ENCODE measurements at places on chromosomes 1 and 21.
A peak's percentile ranks its signal among the peaks of the same experiment; 100 is the strongest.

DNA sequence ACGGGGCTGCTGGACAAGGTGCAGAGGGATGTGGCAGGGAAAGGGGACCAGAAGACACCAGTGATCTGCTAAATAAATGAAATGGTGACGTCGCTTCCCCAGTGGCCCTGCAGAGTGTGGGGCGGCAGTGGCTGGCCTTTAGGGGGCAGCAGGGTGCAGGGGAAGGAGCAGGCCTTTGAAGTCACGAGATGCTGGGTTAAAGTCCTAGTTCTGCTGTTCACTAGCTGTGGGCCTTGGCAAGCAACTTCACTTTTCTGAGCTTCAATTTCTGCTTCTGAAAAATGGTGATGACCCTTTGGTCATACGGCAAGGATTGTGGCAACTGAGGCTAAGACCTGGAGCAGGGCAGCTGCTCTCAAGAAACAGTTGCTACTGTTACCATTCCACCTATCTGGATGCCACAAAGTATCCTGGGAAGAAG, 9.2 kb upstream of the GALE start:
- peak; percentile 56 for DNase-seq

- no peak for DNase-seq
Measured at GRCh38 chr1:228961511-228961910, 226.2 kb downstream of the RHOU start.

DNA sequence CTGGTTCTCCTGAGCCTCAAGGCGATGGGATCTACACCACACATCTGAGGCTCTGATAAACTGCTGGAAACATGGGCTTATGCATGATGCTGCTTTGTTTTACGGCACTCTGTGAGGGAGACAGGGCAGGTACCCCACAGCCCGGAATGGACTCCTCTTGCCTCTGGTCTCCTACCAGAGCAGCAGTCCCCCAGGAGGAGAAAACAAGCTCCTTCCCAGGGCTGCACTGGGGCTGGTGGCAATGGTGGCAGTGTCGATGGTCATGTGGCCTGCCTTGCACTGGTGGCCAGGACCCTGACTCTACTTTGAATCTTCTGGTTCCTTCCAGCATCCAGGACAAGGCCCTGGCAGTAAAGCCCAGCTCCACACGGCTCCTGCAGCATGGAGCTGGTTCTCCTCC, 79.4 kb downstream of the TOMM20 start:
- DNase-seq, result no peak

DNA sequence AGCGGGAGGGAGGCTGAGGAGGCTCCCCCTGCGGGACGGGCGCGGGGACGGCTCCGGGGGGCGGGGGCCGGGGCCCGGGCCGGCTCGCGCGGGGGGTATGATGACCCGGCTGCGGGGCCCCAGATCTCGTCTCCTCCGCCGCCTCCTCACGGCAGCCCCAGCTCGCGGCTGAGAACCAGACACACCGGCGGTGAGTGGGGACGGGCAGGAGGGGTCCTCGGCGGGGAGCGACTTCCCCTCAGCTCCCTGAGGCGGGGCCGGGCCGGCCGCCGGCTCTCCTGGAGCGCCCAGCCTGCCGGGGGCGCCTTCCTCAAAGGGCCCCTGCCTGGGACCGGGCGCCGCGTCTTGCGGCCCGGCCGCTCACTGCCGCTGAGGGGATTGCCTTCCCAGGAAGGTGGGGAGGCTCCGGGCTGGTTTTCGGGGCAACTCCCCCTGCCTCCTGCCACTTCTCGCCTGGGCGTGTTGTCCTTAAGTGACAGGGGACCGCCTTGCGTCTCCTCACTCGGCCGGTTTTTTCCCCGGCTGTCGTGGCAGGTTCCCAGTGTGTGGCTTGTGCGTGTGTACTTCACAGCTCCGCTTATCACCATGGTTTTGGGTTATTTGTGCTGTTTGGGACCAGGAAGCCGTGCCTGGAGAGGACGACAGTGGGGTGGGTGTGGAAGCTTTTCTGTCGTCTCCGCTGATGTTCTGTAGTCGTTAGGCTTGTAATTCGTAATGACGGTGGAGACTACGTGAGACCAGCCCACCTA, 800 bp downstream of the HIPK1 start:
- no peak for DNase-seq

DNA sequence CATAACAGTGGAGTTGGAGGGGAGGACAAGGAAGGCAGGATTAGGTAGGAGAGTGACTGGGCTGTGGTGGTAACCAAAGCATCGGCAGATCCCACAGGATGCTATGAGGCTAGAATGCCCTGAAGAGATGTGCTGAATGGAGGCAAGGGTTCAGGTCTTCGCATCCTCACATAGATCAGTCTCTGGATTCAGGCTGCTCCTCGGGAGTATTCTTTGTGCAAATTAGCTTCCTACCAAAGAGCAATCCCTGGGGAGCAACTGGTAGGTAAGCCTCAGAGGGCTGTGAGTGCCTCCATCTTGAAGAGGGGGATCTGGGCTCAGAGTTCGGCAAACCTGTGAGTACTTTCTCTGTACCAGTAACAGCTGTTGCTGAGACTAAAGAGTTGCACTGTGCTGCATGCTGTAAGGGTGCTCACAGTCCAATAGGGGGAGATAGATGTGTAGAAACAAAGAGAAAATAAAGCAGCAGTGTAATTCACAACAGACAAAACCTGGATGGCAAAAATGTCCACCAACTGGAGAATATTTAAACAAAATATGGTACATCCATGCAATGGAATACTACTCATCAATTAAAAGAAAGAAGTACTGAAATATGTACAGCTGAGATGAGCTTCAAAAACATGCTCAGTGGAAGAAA, 322.4 kb upstream of the DEPDC1 start:
- DNase-seq, result peak; percentile 60

- DNase-seq, result no peak
Measured at GRCh38 chr1:45723248-45723930, 27.1 kb downstream of the IPP start.

- DNase-seq, result no peak
Measured at GRCh38 chr1:119007670-119008482, 19.7 kb upstream of the TBX15 start.

- no peak for DNase-seq
Measured at GRCh38 chr1:63012339-63012738, 228.4 kb downstream of the ATG4C start.

- DNase-seq, result no peak
Measured at GRCh38 chr1:27074175-27074780, 61.6 kb upstream of the TENT5B start.

GRCh38 chr1:91278754-91279153, 125.9 kb downstream of the HFM1 start:
- DNase-seq, result no peak
